ENCODE measurements at places on chromosomes 7 and 10. TPM values are rescaled to one million over a fixed set of nuclear protein-coding genes. Genes with fewer than 3 reads are reported as not detected.
A peak's percentile ranks its signal among the peaks of the same experiment; 100 is the strongest.

- DNase-seq: no peak
Observed at GRCh38 chr7:132423594-132424200, 152.6 kb downstream of the PLXNA4 start.

DNA sequence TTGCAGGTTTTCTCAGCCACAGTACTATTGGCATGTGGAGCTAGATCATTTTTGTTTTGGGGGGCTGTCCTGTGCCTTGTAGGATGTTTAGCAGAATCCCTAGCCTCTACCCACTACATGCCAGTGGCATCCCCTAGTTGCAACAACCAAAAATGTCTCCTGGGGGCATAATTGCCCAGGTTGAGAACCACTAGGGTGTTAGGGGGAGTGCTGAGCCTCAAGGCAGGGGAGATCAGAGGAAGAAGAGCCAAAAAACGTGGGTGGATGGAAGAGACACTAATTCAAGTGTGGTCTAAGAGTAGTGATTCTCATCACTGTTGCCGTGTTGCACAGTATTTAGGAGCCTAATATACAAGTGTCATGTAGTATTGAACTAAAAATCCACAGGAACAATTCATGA lies 31.7 kb upstream of the CCNY start:
- no peak for DNase-seq

DNA sequence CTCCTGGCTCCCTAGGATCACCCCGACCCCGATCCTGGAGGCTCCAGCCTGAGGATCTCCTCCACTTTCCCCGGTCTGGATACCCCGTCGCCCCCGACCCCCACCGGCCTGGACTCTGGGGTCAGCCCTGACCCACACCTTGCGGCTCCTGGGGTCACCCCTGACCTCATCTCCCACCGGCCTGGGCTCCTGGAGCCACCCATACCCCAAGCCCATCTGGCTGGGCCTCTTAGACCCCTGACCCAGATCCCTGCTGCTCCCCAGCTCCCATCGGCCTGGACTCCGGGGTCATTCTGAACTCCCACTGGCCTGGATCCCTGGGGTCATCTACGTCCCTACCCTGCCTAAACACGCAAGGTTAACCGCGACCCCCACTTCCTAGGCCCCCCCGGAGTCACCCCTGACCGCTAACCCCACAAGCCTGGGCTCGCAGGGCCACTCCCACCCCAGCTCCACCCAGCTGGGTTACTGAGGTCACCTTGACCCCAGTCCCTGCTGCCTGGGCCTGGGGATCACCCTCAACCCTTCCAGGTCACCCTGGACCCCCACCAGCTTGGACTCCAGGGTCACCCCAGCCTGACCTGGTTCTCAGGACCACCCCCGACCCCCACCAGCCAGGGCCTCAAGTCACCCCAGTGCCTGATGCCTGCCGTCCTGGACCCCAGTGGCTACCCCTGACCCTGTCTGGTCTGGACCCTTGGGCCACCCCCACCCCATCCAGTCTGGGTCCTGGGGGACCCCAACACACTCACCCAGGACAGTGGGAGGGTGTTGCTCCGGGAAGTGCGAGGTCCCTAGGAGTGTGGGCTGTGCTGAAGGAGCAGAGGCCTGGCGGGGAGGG lies 1.2 kb downstream of the FOXK1 start:
- DNase-seq: peak; percentile 21

DNA sequence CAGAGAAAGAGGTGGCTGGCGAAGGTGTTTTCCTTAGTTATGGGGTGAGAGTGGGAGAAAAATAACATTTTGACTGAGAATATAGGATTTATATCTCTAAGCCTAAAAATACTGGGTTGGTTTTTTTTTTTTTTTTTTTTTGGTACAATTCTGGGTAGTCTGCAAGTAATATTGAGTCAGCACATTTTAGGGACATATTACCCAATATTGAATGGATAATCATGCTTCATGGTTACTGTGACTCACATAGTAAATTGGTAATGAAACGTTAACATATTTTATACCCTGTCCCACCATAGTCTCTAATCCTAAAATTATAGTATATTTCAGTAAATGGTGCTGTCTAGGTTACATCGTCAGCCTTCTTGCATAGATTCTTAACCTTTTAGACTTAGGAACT lies 91.4 kb downstream of the TPST1 start:
- no peak for DNase-seq

DNA sequence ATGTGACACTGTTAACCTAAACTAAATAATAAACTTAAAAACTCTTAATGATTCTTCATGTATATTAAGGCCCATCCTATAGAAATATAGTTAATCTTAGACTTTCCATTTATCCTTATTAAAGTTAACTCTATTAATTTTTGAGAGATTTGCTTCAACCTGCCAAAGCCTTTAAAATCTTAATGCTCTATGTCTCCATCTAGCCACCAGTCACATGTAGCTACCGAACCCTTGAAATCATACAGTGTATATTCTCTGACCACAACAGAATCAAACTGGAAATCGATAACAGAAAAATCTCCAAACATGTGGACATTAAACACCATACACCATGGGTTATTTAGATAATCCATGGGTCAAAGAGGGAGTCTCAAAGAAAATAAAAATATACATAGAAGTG lies 51.9 kb downstream of the ASZ1 start:
- DNase-seq: no peak

Gene NOS3
- total RNA-seq: 0.22 TPM

Gene C10orf143
- total RNA-seq: 10.1 TPM

- no peak for DNase-seq
Observed at GRCh38 chr7:124275411-124275810, 242.5 kb upstream of the TMEM229A start.

- DNase-seq: no peak
Observed at GRCh38 chr10:119415536-119416503, 126.7 kb downstream of the RGS10 start.

- DNase-seq: no peak
Observed at GRCh38 chr7:76318488-76319353, 16.2 kb downstream of the HSPB1 start.

- DNase-seq: no peak
Observed at GRCh38 chr10:25017661-25018060, 1.2 kb downstream of the THNSL1 start.

DNA sequence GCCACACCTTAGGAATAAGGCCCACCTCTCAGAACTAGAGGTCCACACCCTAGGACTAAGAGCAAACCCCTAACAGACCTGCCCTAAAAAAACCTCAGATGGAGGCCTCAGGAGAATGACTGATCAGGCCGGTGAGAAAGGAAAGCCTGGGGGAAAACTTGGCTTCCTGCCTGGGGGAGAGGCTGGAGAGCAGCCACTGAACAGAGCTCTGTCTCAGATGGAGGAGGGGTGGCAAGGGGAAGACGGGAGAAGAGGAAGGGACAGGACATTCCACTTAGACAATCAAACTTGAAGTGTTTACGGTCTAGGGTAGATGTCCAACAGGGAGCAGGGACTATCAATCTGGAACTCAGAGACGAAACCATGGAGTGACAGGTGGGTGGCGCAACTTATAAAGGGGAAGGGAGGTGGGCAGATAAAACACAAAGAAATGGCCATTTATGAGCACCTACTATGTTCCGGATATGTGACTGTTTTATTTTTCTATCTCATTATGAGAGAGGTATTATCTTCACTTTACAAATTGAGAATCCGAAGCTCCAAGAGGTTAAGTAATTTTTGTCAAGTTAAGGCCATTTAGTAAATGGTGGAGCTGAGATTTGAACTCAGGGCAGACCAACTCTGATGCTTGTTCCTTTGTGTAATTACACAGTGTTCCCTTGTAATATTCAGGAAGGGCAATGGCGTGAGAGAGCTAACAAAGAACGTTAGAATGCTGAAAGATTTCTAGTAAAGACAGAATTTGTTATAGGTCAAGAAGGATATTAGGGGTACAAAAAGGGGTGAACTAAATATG lies 82.6 kb downstream of the DNMBP start:
- DNase-seq: no peak

Gene CYP2C19
- not detected for total RNA-seq
